HepG2 (cell line): ENCODE measurements at places on chromosomes 4 and X. TPM values are rescaled to one million over a fixed set of nuclear protein-coding genes. Genes with fewer than 3 reads are reported as not detected.

Gene SMARCA5
- total RNA-seq: 37.5 and 58.4 TPM in 2 replicates

Gene PGM2
- 36.9 and 64.5 TPM in 2 replicates for total RNA-seq

Gene PNMA6F
- not detected in 2 replicates for total RNA-seq

DNA sequence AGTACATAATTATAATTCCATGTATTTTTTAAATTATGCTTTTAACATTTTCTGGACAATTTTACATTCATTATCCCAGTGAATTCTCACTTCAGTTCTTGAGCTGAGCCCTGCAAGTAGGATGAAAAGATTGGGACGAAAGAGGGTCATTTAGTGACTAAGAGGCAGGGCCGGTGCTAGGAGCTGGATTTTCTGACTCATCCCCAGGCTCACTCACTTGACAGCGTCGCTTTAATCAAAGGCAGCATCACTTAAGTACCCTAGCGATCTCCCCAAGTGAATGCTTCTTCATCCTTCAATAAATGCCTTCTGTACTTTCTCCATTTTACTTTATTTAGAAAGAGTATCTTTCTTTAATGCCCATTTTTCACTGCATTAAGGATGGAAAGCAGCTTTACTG, 263.6 kb downstream of the HS3ST1 start:
- DNase-seq: no peak
- no peak overlapping the region for H3K4me3 ChIP-seq
- no peaks in the 10 kb centered on the region for H3K27me3 ChIP-seq
- no peak overlapping the region for H3K27ac ChIP-seq
- no peaks in the 10 kb centered on the region for H3K36me3 ChIP-seq

GRCh38 chr4:86935853-86936733, 1.3 kb downstream of the AFF1 start:
- H3K36me3 ChIP-seq: no peaks in the 10 kb centered on the region; the same call in 2 of the 3 replicates
- peak; percentile 62 for DNase-seq
- H3K4me3 ChIP-seq: peak overlapping the region; percentile 89
- H3K27me3 ChIP-seq: no peaks in the 10 kb centered on the region
